ENCODE measurements at places on chromosomes 6 and 20.

- DNase-seq: no peak
Measured at GRCh38 chr6:6696867-6697531, 108.5 kb downstream of the LY86 start.

- no peak for DNase-seq
Measured at GRCh38 chr6:142118328-142118727, 14.4 kb upstream of the GJE1 start.

GRCh38 chr20:41424546-41424945 is 57.9 kb upstream of the EMILIN3 start:
- DNase-seq: peak; percentile 29

GRCh38 chr6:77074037-77074713 is 389.1 kb downstream of the HTR1B start:
- no peak for DNase-seq

DNA sequence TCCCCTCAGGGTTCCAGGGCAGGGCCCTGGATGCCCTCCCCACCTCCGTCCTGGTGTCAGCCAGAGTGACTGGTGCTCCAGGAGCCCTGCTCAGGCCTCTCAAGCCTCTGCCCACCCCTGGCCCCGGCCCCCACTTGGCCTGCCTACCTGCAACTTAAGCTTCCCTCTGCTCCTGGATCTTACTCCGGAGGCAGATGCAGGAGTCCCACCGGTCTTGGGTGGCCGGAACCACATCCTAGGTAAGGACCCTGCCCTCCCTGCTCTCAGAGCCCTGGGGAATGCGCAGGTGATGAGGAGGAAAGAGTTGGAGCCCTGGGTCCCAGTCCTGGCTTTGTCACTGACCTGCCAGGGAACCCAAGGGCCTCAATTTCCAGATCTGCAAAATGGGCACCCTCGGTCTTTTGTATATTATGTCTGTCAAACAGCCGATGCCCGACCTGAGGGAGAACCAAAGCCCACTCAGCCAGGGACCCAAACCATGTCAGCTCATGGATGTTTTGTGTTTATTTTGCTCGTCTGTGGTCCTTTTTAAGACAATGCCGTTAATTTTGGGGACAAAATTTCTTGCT is 34.5 kb upstream of the BPIFA2 start:
- no peak for DNase-seq

- peak; percentile 1 for DNase-seq
Measured at GRCh38 chr20:39381595-39381994, 419.5 kb downstream of the DHX35 start.

DNA sequence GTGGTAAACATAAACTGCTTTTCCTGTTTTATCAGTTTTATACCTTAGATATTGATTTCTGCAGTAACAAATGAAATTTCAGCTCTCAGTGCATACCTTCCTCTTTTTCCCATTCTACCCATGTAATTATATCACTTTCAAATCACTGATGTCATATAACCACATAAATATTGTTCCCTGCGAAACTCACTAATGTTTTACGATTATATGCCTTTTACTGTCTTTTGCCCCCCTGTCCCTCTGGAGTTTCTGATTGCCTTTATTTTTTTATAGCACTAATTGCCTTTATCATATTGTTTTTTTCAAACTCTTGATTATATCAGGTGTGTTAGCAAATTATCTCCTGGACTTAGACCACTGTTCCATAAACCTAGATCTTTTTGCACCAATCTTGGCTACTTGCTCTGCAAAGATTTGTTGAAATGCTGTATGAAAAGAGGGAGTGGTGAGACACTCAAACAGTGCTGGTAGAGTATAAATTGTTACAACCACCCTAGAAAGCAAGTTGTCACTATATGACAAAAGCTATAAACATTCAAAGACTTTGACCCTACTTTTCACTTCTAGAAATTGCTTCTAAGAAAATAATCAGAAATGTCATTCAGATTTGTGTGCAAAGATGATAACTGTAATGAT is 29.6 kb upstream of the EDN1 start:
- no peak for DNase-seq

- DNase-seq: no peak
Measured at GRCh38 chr6:2168480-2168879, 76.9 kb downstream of the GMDS start.

DNA sequence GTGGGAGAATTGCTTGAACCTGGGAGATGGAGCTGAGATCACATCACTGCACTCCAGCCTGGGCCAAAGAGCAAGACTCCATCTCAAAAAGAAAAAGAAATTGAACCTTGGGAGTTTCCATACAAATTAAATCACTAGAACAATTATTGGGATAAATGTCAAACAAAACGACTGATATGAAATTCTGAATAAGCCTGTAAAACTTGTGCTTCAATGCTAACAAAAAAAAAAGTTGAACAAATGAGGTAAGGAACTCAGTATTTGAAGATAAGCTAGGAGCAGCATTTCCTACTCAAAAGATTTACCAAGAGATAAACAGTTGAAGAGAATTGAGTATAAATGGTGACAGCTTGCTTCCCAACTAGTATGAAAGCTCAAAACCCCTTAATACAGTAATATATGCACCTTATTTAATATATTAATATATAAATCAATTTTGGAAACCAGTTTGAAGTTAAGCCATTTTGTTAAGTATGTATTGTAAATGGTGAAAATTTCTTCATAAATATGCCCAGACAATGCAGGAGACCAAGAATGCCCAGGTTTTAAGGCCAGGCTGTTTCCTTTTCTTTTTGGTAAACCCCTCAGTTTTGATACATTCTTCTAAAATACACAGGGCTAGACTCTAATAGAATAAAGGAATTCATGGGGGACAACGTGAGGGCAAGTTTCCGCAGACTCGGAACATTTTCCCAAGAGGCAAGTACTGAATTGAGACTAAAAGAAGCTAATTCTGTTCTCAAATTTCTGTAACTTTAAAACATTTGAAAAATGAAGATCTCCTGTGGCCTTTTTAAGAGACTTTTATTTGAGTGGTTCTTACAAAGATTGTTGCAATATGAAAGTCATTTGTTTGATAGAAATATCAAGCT is 3.9 kb downstream of the ROMO1 start:
- no peak for DNase-seq

DNA sequence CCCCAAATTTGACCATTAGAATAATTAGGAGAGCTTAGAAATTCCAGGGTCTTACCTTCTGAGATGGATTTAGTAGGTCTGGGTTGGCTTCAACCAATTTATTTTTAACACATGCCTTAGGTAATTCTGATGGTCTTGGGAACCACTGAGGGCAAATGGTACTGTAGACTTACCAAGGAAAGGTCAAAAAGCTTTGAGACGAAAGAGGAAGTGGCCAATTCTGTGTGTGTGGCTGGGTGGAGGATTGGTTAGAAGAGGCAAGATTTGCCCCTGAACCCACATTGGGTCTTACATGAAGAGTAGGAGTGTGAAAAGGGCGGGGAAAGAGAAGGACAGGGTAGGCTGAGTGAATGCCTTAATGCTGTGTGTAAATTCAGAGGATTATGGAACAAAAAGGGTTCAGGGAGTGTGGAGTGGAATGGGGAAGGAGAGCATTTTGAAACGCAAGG is 2.7 kb downstream of the ITCH start:
- no peak for DNase-seq

DNA sequence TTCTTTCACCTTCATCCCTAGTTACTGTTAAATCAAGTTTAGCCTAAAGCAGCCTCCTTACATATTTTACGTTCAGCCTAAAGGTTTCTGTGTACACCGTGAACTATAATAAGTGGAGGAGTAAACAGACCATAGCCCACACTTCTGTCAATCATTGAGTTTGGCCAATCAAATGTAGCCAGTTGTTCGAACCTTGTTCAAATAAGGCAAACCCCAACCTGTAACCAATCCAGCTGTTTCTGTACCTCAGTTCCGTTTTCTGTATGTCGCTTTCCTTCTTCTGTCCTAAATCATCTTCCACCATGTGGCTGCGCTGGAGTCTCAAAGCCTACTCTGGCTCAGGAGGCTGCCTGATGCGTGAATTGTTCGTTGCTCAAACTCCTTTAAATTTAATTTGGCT is 1.8 kb upstream of the FBXO30 start:
- DNase-seq: no peak

GRCh38 chr6:35287671-35288396 is 9.8 kb upstream of the DEF6 start:
- DNase-seq: no peak

DNA sequence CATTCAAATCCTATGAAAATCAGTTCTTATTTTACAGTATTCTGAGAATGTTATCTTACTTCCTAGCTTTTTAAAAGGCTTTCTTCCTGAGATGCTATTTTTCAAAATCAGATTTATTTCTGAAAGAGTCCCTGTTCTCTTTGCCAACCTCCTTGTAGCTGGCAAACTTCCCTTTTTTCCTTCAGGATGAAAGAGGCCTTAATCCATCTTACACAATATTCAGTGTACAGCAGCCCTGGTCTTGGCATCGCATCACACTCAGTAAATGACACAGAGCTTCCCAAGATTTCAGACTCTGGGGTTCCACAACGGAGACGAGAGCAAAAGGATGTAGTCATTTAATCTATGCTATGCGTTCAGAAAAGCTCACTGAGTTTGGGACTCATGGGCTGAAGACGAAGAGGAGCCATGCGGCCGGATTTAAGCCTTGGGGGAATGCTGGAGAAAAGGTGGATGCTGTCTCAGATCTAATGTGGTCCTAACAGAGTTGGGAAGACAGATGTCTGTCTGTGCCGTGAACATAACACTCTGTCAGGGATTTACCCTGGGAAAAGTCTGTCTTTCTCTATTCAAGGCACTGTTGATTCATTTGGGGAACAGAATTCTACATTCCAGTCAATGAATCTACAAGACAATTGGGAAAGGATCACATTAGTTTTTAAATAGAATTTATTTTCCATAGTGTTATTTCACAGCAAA is 616.4 kb upstream of the AGPAT4 start:
- DNase-seq: no peak

GRCh38 chr6:25942561-25943147 is 12.2 kb upstream of the SLC17A2 start:
- DNase-seq: peak; percentile 1

DNA sequence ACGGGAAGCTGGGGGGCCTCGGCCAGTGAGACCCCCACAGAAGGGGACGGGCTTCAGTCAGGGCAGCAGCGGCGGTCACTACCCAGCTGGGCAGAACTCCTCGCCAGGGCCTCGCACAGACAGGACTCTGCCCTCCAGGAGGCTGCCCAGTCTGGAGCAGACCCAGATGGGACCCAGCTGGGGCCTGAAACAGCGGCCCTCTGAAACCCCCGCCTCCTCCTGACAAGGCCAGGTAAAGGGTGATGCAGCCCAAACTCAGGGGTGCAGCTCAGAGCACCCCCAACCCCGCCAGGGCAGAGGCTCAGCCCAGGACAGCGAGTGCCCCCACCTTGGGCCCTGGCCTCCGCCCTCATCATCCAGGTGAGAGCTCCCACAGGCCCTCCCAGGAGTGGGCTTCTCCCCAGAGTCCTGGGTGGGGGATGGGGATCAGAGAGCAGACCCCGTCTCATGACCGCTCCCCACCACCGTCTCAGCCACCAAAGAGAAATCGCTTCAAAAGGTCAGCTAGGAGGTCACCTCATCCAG is 2.2 kb downstream of the EEF1A2 start:
- DNase-seq: no peak

DNA sequence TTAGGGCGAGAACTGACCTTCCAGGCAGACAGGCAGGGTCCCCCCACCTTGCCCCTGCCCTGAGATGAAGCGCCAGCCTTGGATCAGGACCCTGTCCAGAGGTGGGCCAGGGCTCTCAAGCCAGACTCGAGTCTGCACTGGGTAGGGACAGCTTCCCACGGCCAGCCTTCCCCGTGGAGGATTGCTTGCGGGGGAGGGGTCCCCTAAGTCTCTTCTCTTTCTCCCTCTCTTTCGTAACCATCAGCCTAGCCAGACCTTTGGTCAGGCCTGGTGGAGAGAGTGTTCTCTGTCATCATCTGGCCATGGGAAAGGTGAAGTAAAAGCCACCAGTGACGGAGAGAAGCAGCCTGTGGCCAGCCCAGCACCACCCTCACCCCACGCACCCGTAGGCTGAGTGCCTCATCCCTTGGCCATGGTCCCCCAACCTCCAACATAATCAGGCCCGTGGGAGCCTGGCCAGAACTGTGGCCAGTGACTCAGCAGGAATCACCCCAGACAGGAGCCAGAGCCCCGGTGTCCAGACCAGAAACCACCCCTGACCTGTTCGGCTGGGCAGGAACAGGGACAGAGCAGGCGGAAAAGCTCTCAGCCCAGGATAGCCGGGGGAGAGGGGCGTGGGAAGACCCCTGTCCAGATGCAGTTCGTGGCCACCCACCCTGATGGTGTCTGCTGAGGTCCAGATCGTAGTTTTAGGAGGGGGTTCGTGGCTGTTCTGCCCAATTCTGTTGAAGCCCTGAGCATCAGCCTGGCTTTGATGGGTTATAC is 47.1 kb downstream of the SNAI1 start:
- no peak for DNase-seq

GRCh38 chr6:127279815-127280214 is 13.2 kb downstream of the RNF146 start:
- DNase-seq: no peak

DNA sequence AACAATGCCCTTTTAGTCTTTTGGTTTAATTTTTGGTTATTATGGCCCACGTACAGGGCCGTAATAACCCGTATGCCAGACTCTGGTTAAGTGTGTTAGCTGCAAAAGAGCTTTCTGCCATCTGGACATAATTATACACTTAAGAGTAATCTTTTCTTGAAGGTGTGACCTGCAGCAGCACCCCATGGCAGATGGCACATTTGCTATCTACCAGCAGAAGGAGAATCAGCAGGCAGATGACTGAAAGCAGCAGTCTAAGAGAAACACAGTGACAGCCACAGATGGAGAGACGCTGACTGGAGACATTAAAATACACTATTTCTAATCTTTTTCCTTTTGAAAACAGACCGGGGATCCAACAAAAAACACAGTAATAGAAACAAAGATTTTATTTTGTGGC is 18.7 kb downstream of the ASF1A start:
- no peak for DNase-seq

GRCh38 chr6:47336334-47336733 is 26.6 kb upstream of the TNFRSF21 start:
- no peak for DNase-seq

DNA sequence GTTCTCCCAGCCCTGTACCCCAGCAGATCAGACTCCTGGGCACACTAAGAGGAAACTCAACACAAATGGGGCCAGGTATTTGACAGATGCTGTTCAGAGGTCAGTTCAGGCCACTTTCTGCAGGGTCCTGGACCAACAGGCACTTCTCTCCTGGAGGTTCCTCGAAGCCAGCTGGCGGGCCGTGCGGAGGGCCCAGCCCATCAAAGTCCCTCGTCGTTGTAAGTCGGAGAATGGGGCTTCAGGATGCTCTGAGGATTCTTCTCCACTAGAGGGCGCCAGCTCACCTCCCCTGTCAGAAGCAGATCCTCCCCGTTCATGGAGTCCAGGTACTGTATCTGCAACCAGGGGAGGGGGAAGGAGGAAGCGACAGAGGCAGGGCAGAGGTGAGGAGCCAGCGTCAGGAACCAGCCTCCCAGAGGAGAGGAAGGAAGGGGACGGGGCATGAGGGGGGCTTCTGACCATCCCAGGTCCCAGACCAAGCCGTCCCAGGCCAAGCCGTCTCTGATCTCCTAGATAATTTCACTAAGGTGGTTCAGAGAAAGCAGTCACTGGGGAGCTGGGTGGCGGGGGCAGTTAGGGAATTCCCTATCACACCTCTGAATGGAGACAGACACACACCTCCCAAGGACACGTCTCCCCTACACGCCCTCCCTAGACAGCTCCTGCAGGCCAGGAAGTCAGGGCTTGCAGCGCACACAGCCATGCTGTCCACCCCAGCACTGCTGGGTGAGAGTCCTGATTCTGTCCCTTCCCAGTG is 11.7 kb upstream of the FAM83C start:
- DNase-seq: no peak
